ENCODE measurements at places on chromosomes 7 and 10.

DNA sequence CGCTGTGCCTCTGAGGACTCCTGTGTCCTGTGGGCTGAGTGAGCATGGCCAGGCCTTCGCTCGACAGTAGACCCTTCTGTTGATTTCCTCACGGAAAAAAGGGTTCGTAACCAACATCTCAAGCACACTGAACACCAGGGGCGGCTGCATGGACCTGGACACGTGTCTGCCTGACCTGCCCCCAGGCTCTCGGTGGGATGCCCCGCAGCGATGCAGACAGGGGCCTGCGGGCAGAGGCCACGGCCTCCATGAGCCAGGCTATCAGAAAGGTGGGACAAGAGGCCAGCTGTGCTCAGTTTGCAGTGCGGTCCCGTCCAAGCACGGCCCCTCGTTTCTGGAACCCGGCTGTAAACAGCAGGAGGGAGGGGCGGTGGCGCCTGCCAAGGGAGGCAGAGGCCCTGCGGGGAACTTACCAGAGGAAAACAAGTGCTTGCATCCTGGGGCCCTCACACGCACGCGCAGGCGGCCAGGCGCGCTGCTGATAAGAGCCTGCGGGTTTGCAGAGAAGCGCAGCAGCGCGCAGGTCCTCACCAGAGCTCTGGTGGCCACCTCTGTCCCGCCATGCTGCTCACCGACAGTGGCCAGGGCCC lies 10.6 kb downstream of the GPR146 start:
- peak; percentile 42 for DNase-seq

DNA sequence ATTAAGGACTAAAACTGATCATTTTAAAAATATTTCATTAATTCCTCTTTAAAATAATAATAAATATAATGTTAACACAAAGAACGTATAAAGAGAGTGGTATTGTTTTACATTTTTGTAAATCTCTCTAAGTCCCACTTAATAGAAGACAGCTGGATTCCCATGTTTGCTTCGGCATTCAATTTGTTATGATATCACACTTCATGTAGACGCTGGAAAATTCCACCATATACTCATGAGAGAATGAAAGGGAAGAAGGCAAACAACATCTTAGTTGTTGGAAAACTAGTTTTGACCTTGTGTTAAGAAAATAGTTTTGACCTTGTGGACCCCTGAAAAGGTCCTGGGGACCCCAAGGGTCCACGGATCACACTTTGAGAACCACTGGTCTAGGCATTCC lies 85.3 kb upstream of the MGMT start:
- DNase-seq = no peak

- DNase-seq = no peak
These were observed 339.7 kb downstream of the THSD7A start for GRCh38 chr7:11492307-11492706.

- DNase-seq = no peak
These were observed 45.5 kb downstream of the TEX36 start for GRCh38 chr10:125637496-125637895.

DNA sequence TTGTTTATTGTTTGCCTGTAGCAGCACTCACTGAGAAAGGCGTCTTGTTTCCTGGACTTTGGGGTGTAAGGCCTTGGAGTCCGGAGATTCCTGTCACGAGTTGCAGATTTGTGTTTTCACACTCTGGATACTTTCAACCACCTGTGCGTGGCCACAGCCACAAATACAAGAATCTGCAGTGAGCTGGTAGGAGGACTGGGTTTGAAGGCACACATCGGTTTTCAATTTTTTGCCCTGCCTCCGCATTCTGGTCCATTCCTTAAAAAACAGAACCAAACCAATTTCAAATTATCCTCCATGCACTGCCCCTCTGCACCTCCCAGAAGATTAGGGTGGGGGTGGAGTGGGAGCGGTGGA lies 619 bp downstream of the EXOC4 start:
- peak; percentile 7 for DNase-seq

DNA sequence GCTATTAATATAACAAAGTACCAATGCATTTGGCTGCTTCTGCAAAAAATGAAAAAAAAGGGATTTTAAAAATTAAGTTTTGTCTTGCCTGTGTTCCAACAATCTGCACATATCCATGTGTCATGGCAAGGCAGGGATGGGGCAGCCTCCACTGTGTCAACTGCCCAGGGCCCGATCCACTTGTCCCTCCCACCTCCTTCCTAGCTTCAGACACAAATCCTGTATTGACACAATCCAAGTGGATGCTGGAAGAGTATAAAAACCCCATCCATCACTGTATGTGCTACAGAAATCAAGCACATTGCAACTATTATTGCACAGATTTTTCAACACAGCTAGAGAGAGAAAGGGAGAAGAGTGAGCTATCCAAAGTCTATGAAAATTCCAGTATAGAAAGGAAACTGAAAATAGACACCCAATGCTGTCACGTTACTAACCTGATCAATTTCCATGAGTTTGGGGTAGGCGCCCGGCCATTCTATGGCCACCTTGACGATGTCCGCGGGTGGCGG lies 106.4 kb downstream of the ELMO1 start:
- DNase-seq = no peak

DNA sequence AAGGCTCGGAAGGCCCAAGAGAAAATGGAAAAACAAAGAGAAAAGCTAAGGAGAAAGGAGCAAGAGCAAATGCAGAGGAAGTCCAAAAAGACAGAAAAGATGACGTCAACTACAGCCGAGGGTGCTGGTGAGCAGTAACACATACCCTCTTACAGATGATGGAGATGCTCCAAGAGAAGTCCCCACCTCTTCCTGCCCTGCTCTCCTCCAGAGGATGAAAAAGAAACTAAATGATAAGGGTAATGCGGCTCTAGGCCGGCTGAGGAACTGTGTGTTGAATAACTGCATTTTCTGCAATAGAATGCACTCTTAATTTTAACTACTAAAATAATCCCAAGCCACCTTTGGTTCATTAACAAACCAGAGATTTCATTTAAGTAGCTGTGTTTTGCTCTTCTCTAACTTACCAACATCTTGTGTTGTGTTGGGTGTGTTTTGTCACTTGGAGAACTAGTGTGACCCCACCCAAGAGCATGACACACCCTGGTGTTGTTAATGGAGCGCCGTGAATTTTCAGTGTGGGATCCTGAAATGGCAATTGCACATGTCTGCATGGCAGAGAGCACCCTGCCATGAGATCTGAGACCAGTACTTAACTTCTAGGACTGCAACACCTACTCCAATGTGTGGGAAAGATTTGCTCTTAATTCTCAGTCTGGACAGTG lies 34.0 kb downstream of the PON1 start:
- no peak for DNase-seq

- no peak for DNase-seq
These were observed 358.1 kb upstream of the TPK1 start for GRCh38 chr7:145193951-145194350.

DNA sequence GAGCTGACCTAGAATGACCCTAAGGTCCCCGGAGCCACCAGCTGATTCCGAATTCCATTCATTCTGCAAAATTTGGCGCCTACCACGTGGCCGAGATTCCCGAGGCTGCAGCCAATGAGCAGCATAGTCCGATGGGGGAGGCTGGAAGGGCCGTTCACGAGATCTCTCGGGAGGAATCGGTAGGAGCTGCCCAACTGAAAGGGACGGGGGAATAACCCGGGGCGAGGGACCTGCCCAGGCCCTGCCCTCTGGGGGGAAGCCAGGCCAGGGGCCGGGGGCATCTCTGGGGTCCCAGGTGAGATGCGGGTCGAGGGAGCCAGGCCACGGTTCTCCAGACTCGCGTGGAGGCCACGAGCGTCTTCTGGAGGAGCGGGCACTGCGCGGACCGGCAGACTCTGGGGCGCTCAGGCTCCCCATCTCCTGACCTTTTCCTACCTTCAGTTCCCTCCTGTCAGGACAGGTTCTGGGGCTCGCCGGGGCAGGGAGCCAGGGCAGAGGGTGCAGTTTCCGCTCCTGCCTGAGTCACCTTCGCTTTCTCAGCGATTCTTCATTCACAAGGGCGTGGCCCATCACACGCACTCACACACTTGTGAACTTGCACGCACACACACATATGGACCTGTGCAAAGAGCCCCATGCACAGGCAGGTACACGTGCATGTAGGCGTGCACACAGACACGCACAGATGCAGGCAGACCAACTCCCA lies 173.4 kb downstream of the RNF216 start:
- DNase-seq = no peak
